ENCODE measurements at places on chromosomes 16 and 17. TPM values are rescaled to one million over a fixed set of nuclear protein-coding genes. Genes with fewer than 3 reads are reported as not detected.

DNA sequence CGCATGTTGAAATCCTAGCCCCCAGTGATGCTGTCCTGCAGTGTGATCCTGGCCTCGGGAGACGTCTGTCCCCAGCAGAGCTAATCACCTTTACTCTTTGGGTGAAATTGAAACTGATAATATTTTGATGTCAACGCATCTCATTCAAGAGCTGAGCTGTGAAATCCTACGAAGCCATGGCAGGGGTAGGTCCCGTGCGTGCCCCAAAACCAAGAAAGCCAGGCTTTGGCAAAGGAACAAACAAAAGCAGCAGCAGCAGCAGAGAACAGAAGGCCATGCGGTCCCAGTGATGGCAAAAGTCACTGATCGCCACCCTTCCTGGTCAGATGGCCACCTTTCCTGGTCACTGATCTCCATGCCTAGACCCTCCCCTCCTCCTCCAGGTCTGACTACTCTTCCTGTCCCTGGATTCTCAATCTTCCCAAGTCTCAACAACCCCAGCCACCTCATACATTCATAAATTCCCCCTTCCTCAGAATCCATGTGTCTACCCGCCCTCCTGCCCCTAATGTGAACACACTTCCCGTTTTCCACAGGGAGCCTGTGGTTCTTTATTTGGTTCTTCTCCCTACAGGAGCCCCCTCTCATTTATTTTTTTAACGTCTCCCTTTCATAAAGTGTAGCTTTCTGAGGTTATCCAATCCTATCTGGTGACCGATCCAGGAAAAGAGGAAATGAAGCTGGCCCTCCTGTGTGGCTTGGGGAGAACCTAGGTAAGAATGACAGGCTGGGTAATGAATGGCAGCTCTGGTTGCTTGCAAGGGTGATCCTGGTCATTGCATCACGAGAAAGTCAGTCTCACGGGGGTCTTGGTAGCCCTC lies 50.3 kb downstream of the CPPED1 start:
- DNase-seq, result no peak
- H3K27me3 ChIP-seq, result no peaks in the 10 kb centered on the region
- H3K4me3 ChIP-seq, result no peak overlapping the region
- H3K36me3 ChIP-seq, result no peaks in the 10 kb centered on the region

- H3K27ac ChIP-seq, result no peak overlapping the region
- no peaks in the 10 kb centered on the region for H3K27me3 ChIP-seq
- no peaks in the 10 kb centered on the region for H3K36me3 ChIP-seq
- no peaks in the 10 kb centered on the region for H3K4me1 ChIP-seq
- DNase-seq, result no peak
Measured at GRCh38 chr17:2792366-2793169, 3.7 kb upstream of the RAP1GAP2 start.

GRCh38 chr17:6450926-6451832 lies 6.9 kb downstream of the PIMREG start:
- no peaks in the 10 kb centered on the region for H3K4me1 ChIP-seq
- H3K27me3 ChIP-seq, result no peaks in the 10 kb centered on the region
- H3K27ac ChIP-seq, result no peak overlapping the region
- H3K36me3 ChIP-seq, result no peaks in the 10 kb centered on the region
- no peak for DNase-seq

DNA sequence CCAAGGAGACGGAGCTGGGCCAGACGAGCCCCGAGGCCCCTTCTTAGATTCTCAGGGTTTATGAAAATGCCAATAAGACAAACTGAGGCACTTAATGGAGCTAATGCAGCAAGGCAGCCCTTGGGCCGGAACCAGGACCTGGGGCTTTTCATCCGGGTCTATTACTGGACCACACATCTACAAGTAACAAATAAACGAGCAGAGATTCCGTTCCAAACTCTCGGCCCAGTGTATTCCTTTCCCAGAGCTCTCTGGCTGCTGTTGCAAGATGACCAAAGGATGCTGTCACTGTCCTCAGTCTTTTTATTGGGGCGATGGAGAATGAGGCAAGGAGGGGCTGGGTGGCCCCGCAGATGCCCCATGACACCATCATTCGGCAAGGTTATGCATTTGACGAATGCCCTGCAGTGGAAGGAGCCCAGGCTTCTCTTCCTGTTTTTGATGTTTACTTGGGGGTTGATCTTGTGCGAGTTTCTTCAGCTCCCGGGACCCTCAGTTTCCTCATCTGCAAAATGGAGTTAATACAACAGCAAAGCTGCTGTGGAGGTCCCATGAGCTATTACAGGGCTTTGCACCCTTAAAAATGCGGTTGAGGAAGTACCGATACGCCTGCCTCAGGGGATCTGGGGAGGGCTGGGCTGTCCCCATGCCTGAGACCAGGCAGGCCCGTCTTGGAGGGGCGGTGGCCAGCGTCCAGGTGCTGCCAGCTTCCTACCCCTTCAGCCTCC lies 1.1 kb upstream of the NTN1 start:
- H3K36me3 ChIP-seq, result no peaks in the 10 kb centered on the region
- H3K4me3 ChIP-seq, result no peak overlapping the region

GRCh38 chr17:31586946-31587345 lies 195.5 kb downstream of the RAB11FIP4 start:
- H3K36me3 ChIP-seq, result no peaks in the 10 kb centered on the region
- H3K27ac ChIP-seq, result no peak overlapping the region
- no peak for DNase-seq
- H3K4me1 ChIP-seq, result peaks cover 8% of the 10 kb centered on the region
- H3K4me3 ChIP-seq, result no peak overlapping the region

DNA sequence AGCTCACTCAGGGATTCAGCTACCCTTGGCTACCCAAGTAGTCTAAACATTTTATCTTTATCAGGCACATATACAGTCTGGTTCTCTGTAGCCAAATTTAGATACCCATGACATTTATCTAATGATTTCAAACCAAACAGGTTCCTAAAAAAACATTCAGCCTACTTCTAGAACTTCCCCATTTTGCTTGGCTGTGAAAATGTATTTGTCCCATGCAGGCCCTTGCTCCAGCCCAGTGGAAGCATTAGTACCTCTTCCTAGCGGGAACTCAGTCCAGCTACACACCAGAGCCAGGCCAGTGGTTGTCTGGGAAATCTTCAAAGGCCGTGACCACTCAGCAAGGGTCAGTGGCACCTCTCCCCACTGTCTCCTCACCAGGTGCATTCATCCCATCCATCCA lies 26.2 kb upstream of the NAGLU start:
- no peak for DNase-seq
- no peak overlapping the region for H3K27ac ChIP-seq
- H3K4me3 ChIP-seq, result no peak overlapping the region
- H3K36me3 ChIP-seq, result no peaks in the 10 kb centered on the region
- no peaks in the 10 kb centered on the region for H3K27me3 ChIP-seq

DNA sequence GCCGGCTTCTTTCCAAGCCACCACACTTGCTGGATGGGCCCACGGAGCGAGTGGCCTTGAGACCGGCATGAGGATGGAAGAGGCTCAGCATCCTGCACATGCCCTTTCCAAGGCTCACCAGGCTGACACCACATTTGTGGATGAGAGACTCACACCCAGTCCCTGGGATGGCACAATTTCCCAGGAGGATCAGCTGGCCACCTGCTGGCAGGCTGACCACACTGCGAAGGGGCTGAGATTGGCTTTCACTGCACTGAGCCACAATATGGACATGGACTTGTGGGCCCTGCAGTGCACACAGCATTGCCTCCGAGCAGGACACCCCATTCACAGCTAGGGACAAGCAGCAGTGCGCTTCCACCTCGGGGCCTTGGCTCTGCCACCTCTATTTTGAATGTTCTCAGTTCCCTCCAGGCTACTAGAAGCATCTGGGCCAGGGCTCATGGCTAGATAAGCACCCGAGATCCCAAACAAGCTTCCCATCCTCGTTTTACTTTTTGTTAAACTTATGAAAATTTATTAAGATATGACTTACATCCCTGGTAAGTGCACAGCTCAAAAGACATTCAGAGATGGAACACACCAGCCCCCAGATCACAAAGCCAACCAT lies 25.3 kb upstream of the KSR1 start:
- no peaks in the 10 kb centered on the region for H3K36me3 ChIP-seq
- H3K27ac ChIP-seq, result no peak overlapping the region
- peak; percentile 29 for DNase-seq
- no peaks in the 10 kb centered on the region for H3K4me1 ChIP-seq

DNA sequence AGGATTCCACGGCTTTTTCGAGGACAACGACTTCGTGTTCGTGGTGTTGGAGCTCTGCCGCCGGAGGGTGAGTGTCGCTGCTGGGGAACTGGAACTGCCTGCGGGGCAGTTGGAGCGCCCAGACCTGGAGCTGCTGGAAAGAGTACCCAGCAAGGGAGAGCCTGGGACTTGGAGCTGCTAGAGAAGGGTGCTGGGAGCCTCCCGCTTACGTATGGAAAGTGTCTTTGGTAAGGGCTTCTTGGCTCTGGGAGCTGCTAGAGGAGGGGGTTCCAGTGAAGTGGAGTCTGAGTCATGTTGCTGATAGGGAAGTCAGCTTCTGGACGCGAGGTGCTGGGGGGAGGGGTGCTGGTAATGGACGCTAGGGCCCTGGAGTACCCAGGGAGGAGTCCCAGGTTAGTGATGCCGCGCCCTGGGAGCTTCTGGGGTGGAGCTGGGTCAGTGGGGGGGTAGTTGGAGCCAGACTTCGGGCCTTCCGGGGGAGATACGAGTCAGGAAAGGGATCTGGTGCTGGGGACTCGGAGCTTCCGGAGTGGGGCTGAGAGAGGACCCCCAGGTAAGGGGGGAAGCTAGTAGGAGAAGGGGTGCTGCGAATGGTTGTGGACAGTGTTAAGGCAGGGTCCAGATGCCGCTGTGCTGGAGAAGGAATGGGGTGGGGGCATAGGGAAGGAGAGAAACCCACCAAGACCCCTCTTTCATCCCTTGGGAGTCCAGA lies 741 bp downstream of the PLK1 start:
- no peak overlapping the region for H3K4me3 ChIP-seq
- no peak overlapping the region for H3K27ac ChIP-seq
- H3K4me1 ChIP-seq, result peaks cover 30% of the 10 kb centered on the region
- DNase-seq, result no peak

DNA sequence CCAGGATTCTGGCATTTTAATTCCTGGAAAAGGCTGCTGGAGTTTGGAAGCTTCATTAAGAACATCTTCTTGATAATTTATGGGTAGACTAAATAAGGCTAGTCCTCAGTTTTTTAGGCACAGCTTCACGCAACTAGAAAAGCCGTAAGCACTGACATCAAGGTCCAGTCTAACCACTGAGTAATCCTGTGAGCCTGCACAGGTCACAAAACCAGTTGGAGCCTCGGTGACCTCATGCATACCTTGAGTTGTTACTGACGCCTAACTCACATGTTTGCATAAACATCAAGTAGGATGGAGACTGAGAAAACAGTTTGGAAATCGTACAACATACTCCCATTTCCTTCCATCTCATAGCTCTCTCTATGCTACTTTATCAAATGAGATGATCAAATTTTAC lies 63.8 kb upstream of the RCVRN start:
- H3K4me1 ChIP-seq, result no peaks in the 10 kb centered on the region
- H3K4me3 ChIP-seq, result no peak overlapping the region
- DNase-seq, result no peak
- H3K27ac ChIP-seq, result no peak overlapping the region
- no peaks in the 10 kb centered on the region for H3K36me3 ChIP-seq

GRCh38 chr16:83920894-83921491 lies 22.1 kb downstream of the MLYCD start:
- no peak overlapping the region for H3K4me3 ChIP-seq
- DNase-seq, result no peak
- peaks cover 6% of the 10 kb centered on the region for H3K36me3 ChIP-seq
- no peak overlapping the region for H3K27ac ChIP-seq
- H3K27me3 ChIP-seq, result no peaks in the 10 kb centered on the region
- H3K4me1 ChIP-seq, result no peaks in the 10 kb centered on the region

- DNase-seq, result no peak
- no peaks in the 10 kb centered on the region for H3K4me1 ChIP-seq
- no peaks in the 10 kb centered on the region for H3K27me3 ChIP-seq
Measured at GRCh38 chr17:8959312-8959918, 6.1 kb downstream of the PIK3R5 start.

DNA sequence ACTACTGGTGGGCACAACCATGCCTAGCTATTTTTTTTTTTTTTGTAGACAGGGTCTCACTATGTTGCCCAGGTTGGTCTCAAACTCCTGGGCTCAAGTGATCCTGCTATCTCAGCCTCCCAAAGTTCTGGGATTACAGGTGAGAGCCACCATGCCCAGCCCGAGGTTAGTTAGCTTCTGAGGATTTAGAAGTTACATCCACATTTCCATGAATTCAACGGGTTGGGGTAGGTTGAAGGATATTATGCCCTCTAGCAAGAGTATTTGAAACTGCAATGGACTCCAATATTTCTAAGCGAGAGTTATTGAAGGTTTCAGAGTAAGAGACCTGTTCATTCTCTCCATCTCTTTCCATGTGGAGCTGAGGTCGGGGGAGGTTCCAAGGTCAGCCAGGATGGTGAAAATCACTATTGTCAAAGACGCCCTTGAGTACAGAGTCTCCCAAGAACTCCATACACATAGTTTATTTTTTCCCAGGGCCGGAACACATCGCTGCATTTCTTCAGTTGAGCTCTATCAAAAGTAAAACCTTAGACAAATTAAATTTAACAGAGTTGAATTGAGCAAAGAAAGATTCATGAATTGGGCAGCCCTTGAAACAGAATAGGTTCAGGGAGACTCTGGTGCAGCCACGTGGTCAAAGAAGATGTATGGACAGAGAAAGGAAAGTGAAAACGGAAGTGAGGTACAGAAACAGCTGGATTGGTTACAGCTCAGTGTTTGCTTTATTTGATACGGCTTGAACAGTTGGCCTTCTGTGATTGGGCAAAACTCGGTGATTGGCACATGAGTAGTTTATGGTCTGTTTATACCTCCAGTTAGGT lies 19.0 kb upstream of the ITPRIPL2 start:
- H3K4me1 ChIP-seq, result no peaks in the 10 kb centered on the region
- peak; percentile 61 for DNase-seq
- H3K36me3 ChIP-seq, result no peaks in the 10 kb centered on the region
- no peak overlapping the region for H3K4me3 ChIP-seq

GRCh38 chr17:10549096-10549842 lies at the start of gene MYH2:
Gene MYH2, minus strand, starts transcription at chr17:10549658. Its CDS starts 1,738 bp downstream, at chr17:10547920.
- no peak within 1 kb of the TSS for H3K4me3 ChIP-seq
- H3K27ac ChIP-seq, result no peak within 1 kb of the TSS
- no peaks in the 10 kb centered on the region for H3K27me3 ChIP-seq
- no peaks in the 10 kb centered on the region for H3K36me3 ChIP-seq
- H3K4me1 ChIP-seq, result no peaks in the 10 kb centered on the region

GRCh38 chr17:51427323-51427811 lies 167.0 kb downstream of the UTP18 start:
- no peaks in the 10 kb centered on the region for H3K36me3 ChIP-seq
- no peak overlapping the region for H3K27ac ChIP-seq
- no peaks in the 10 kb centered on the region for H3K4me1 ChIP-seq
- no peak overlapping the region for H3K4me3 ChIP-seq
- H3K27me3 ChIP-seq, result no peaks in the 10 kb centered on the region

The TP53TG3F gene
- not detected for total RNA-seq

The SOX15 gene
- not detected for total RNA-seq

The WNT9B gene
- not detected for total RNA-seq

The CORO1A gene
- total RNA-seq, result 8.2 TPM

The TVP23A gene
- not detected for total RNA-seq

The ITGA3 gene
- 31.0 TPM for total RNA-seq

The RGS9 gene
- 4.3 TPM for total RNA-seq

The SP6 gene
- 0.99 TPM for total RNA-seq

Measured in body of pancreas (tissue), 4 donors.